GM23248 (cell line): ENCODE measurements at places on chromosomes 1 and 21. TPM values are rescaled to one million over a fixed set of nuclear protein-coding genes. Genes with fewer than 3 reads are reported as not detected.

MAD2L2 gene
- total RNA-seq: 54.5 and 61.2 TPM in 2 replicates

SERINC2 gene
- 34.4 and 50.9 TPM in 2 replicates for total RNA-seq

CD244 gene
- total RNA-seq: not detected in 2 replicates

HCRTR1 gene
- total RNA-seq: not detected in 2 replicates

CD34 gene
- not detected in 2 replicates for total RNA-seq

BMP8A gene
- total RNA-seq: not detected in 2 replicates

GNAT2 gene
- total RNA-seq: not detected in 2 replicates

WASF2 gene
- 18.6 and 19.3 TPM in 2 replicates for total RNA-seq

ZYG11A gene
- total RNA-seq: 0.51 TPM in 1 of 2 replicates, not detected in the other

NIBAN1 gene
- 34.8 and 35.5 TPM in 2 replicates for total RNA-seq

NDUFV3 gene
- 44.9 and 56.8 TPM in 2 replicates for total RNA-seq

KRTAP10-8 gene
- total RNA-seq: not detected in 2 replicates

DISP1 gene
- 1.5 and 2.6 TPM in 2 replicates for total RNA-seq

SPRR5 gene
- total RNA-seq: not detected in 2 replicates

RGS8 gene
- not detected in 2 replicates for total RNA-seq

- DNase-seq: no peak
- H3K4me1 ChIP-seq: peaks cover 14% of the 10 kb centered on the region
- peak overlapping the region; percentile 53 for H3K4me3 ChIP-seq
These were observed 37.3 kb upstream of the HMGN1 start for GRCh38 chr21:39386194-39386593.

DNA sequence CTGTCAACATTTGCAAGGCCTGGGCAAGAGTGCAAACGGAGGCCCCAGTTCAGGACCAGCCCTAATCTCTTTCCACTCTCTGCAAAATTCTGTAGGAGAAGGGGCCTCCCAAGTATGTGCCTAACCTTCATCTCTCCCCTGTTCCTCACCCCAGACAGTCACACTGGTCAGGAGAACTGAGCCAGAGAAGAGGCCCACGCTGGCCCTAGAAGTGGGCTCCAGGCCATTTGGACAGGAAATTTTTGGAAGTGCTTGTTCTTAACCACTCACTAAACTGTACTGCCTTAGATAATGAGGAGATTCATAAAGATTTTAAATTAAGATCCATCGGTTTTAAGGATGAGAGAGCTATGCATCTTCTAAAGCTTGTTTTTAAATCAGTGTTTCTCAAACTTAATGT lies 129.7 kb upstream of the ADGRL2 start:
- no peaks in the 10 kb centered on the region for H3K27me3 ChIP-seq
- H3K36me3 ChIP-seq: no peaks in the 10 kb centered on the region
- peak overlapping the region; percentile 69 for H3K27ac ChIP-seq
- H3K4me1 ChIP-seq: peaks cover 29% of the 10 kb centered on the region
- peak; percentile 4 for DNase-seq
- H3K4me3 ChIP-seq: no peak overlapping the region

DNA sequence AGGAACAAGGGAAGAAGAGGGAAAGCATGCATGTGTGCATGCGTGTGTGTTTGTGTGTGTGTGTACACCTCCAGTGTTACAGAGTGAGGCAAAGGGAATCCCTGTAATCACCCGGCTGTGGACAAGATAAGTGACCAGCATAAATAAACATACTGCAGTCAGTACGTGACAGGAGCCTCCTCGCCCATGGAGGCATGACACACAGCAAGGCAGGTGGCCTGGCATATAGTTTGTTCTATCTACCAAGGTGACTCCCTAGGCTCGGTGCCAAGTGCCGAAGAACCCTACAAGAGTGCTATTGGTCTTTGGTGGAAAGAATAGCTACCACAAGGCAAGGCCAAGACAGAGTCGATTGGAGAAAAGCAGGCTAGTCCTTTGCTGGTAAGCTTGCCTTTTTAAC lies 31.7 kb upstream of the HEATR1 start:
- no peak for DNase-seq
- H3K4me3 ChIP-seq: no peak overlapping the region
- H3K27ac ChIP-seq: no peak overlapping the region
- H3K27me3 ChIP-seq: no peaks in the 10 kb centered on the region
- no peaks in the 10 kb centered on the region for H3K36me3 ChIP-seq
- H3K4me1 ChIP-seq: no peaks in the 10 kb centered on the region

- H3K27me3 ChIP-seq: peaks cover 9% of the 10 kb centered on the region
- DNase-seq: no peak
- no peak overlapping the region for H3K27ac ChIP-seq
- no peaks in the 10 kb centered on the region for H3K4me1 ChIP-seq
- no peaks in the 10 kb centered on the region for H3K36me3 ChIP-seq
These were observed 6.8 kb upstream of the C1orf210 start for GRCh38 chr1:43292216-43292615.

DNA sequence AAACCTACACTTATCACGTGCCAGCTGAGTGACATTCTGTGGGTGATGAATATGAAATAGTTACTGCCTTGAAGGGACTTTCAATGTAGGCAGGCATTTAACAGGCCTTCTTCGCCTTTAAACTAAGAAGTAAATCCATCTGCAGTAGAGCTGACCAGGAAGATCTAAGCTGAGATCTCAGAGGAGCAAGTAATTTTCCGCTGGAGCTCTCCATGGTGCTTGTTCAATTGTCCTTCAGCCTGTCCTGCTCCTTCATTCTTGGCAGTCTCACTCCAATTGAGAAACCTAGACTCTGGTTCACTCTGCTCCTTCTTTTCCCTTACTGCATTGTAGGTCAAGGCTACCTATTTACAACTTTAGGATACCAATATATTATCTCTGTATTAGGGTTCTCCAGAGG lies 183.5 kb downstream of the HMCN1 start:
- no peaks in the 10 kb centered on the region for H3K4me1 ChIP-seq
- peak; percentile 51 for DNase-seq
- no peaks in the 10 kb centered on the region for H3K36me3 ChIP-seq
- H3K27ac ChIP-seq: no peak overlapping the region

- H3K4me1 ChIP-seq: peaks cover 17% of the 10 kb centered on the region
- peak; percentile 31 for DNase-seq
- no peaks in the 10 kb centered on the region for H3K36me3 ChIP-seq
- H3K27me3 ChIP-seq: peaks cover 27% of the 10 kb centered on the region
- no peak overlapping the region for H3K27ac ChIP-seq
- H3K4me3 ChIP-seq: no peak overlapping the region
These were observed 29.8 kb upstream of the HHAT start for GRCh38 chr1:210298936-210299335.

- peaks cover 42% of the 10 kb centered on the region for H3K36me3 ChIP-seq
- H3K27me3 ChIP-seq: no peaks in the 10 kb centered on the region
- H3K27ac ChIP-seq: peak overlapping the region; percentile 59
- no peak for DNase-seq
- H3K4me3 ChIP-seq: no peak overlapping the region
- H3K4me1 ChIP-seq: peaks cover 30% of the 10 kb centered on the region
These were observed 6.7 kb downstream of the GORAB start for GRCh38 chr1:170538687-170539086.

- no peak overlapping the region for H3K4me3 ChIP-seq
- H3K4me1 ChIP-seq: no peaks in the 10 kb centered on the region
- H3K27me3 ChIP-seq: peaks cover 40% of the 10 kb centered on the region
- H3K27ac ChIP-seq: no peak overlapping the region
- DNase-seq: no peak
- H3K36me3 ChIP-seq: no peaks in the 10 kb centered on the region
These were observed 13.8 kb upstream of the GUCA2B start for GRCh38 chr1:42139444-42139843.

- no peaks in the 10 kb centered on the region for H3K4me1 ChIP-seq
- DNase-seq: no peak
- no peak overlapping the region for H3K4me3 ChIP-seq
- 0 out of 2 replicates have a peak, but pooled peaks cover 2% of the 10 kb centered on the region for H3K27me3 ChIP-seq
- no peaks in the 10 kb centered on the region for H3K36me3 ChIP-seq
These were observed 694.4 kb downstream of the MATN1 start for GRCh38 chr1:30028939-30029338.

GRCh38 chr21:41970751-41971653 lies 17.2 kb upstream of the C2CD2 start:
- DNase-seq: no peak
- no peak overlapping the region for H3K27ac ChIP-seq
- H3K36me3 ChIP-seq: no peaks in the 10 kb centered on the region
- no peaks in the 10 kb centered on the region for H3K27me3 ChIP-seq

- H3K4me1 ChIP-seq: no peaks in the 10 kb centered on the region
- H3K27me3 ChIP-seq: no peaks in the 10 kb centered on the region
- no peak overlapping the region for H3K27ac ChIP-seq
- DNase-seq: no peak
- H3K36me3 ChIP-seq: peaks cover 6% of the 10 kb centered on the region; the same call in 1 of the 2 replicates
These were observed 34.6 kb upstream of the DIP2A start for GRCh38 chr21:46424039-46424591.

DNA sequence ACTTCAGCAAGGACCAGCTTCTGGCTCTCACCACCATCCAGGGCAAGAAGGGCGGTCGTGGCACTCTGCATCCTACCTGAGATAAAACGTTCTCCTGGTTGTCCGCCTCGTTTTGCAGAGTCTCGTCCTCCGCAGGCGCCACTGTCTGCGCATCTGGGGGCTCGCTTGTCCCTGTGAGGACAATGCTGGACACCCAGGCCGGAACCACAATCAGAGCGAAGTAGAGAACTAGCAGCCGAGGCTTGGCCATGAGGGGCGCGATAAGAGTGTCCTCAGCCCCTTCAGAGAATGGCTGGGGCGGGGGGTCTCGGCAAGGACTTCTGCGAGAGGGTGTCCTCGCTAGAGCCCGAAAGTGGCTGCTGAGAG lies 505 bp downstream of the OLFML2B start:
- DNase-seq: peak; percentile 32
- peaks cover 11% of the 10 kb centered on the region; the same call in 1 of the 2 replicates for H3K4me1 ChIP-seq
- H3K36me3 ChIP-seq: no peaks in the 10 kb centered on the region

- peaks cover 15% of the 10 kb centered on the region for H3K36me3 ChIP-seq
- no peak overlapping the region for H3K4me3 ChIP-seq
- no peak for DNase-seq
- H3K4me1 ChIP-seq: no peaks in the 10 kb centered on the region
- H3K27ac ChIP-seq: no peak overlapping the region
These were observed 25.7 kb upstream of the GNG4 start for GRCh38 chr1:235675152-235675890.

DNA sequence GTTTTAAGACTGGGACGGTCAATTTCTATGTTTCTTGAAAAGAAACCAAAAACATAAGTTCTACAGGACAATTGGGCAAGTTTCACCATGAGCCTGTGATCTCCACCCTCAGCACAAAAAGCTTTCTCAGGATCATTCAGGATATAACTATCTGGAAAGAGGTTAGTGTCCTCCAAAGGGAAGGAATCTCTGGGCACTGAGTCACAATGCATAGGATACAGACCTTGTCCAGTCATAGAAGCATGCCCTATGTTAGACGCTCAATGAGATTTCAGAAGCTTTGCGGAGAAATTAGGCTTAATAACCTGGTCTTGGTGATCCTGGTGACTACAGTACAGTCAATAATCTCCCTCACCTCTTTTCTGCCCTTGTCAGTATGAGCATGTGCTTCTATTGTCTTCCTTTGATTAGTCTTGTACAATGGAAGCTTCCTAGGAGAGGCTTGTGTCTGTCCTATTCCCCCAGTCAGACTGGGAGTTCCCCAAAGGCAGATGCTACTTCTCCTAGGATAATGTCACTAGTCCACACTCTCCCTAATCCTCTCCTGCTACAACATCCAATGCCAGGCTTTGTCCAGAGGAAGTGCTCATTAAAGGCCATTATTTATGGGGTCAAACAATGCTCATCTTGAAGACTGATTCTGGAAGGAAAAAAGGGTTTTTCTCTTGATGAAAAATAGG lies 97.4 kb downstream of the KCNH1 start:
- no peaks in the 10 kb centered on the region for H3K27me3 ChIP-seq

- peaks cover 10% of the 10 kb centered on the region for H3K4me1 ChIP-seq
- no peak for DNase-seq
- no peaks in the 10 kb centered on the region for H3K36me3 ChIP-seq
- no peaks in the 10 kb centered on the region for H3K27me3 ChIP-seq
These were observed 7.0 kb downstream of the PPFIA4 start for GRCh38 chr1:203033287-203033686.

- peak overlapping the region; percentile 92 for H3K4me3 ChIP-seq
- no peaks in the 10 kb centered on the region for H3K36me3 ChIP-seq
- 0 out of 2 replicates have a peak overlapping the region, but pooled peaks have one; percentile 34 for H3K27ac ChIP-seq
- H3K27me3 ChIP-seq: no peaks in the 10 kb centered on the region
These were observed 812 bp upstream of the ARF1 start for GRCh38 chr1:228081578-228082213.

GRCh38 chr1:201217146-201217545 lies 26.5 kb downstream of the IGFN1 start:
- no peaks in the 10 kb centered on the region for H3K4me1 ChIP-seq
- no peak for DNase-seq
- no peak overlapping the region for H3K4me3 ChIP-seq
- H3K27me3 ChIP-seq: peaks cover 4% of the 10 kb centered on the region; the same call in 1 of the 2 replicates
- H3K36me3 ChIP-seq: no peaks in the 10 kb centered on the region

DNA sequence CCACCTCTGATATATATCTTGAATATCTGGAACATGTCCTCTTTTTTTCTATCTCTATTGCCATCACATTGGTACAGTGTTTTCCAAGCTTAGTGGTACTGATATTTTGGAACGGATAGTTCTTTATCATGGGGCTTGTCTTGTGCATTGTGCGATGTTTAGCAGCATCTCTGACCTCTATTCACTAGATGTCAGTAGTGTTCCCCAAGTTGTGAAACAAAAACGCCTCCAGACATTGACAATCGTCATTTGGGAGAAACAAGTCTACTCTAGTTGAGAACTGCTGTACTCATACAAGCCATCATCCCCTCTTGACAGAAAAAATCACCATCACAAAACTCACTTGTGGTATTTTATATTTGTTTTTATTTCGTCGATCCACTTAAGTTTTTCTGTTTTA lies 79.7 kb upstream of the CHODL start:
- DNase-seq: no peak
- no peak overlapping the region for H3K4me3 ChIP-seq
- no peak overlapping the region for H3K27ac ChIP-seq
- no peaks in the 10 kb centered on the region for H3K27me3 ChIP-seq

DNA sequence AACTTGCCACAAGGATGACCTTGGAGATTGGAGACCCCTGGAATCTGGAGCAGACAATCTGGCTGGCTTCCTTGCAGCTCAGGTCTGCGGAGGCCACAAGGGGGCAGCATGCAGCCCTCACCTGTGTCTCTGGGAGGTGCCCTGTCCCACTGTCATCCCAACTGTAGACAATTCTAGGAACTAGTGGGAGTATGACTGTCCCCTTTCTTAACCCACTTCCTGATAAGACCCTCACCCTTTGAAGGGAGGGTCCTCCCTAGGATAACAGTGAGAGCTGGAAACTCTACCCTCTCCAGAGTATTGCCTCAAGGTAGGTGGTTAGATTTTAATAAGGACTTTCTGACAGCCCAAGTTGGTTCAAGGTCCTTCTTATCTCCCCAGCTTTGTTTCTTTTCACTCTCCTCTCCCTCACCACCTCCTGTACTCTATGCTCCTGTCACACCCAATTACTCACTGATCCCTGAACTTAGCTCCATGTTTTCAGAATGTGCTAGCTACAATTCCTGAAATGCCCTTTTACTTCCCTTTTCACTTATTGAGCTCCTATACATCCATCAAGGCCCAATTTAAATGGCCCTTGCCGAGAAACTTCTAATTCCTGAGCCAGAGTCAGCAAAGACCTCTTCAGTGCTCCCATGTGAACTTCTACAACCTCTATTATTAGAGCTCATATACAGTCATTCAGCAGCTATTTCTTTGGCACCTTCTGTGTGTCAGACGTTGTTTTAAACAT lies 9.2 kb upstream of the KCNQ4 start:
- no peak overlapping the region for H3K4me3 ChIP-seq
- DNase-seq: peak; percentile 41
- H3K27me3 ChIP-seq: no peaks in the 10 kb centered on the region
- H3K27ac ChIP-seq: no peak overlapping the region

- no peak overlapping the region for H3K27ac ChIP-seq
- H3K4me1 ChIP-seq: no peaks in the 10 kb centered on the region
- H3K27me3 ChIP-seq: no peaks in the 10 kb centered on the region
- peak; percentile 48 for DNase-seq
- H3K36me3 ChIP-seq: no peaks in the 10 kb centered on the region
- H3K4me3 ChIP-seq: no peak overlapping the region
These were observed 43.4 kb downstream of the IGSF5 start for GRCh38 chr21:39788383-39788782.
